Jurkat, Clone E6-1 (cell line): ENCODE measurements at places on chromosomes 4 and X.

GRCh38 chr4:120753854-120754253 lies 168.7 kb downstream of the PRDM5 start:
- DNase-seq: no peak

GRCh38 chrX:134706138-134706537 lies 47.9 kb upstream of the PLAC1 start:
- no peak for DNase-seq

- no peak for DNase-seq
These were observed 84.9 kb downstream of the MAML3 start for GRCh38 chr4:140069066-140069465.

- DNase-seq: no peak
These were observed 765.3 kb upstream of the GRIA3 start for GRCh38 chrX:122418758-122419157.

- DNase-seq: no peak
These were observed 234.6 kb downstream of the AFAP1 start for GRCh38 chr4:7705062-7705461.
